Hematopoietic multipotent progenitor cell treated with erythropoietin and hydrocortisone succinate and interleukin-3 and kit ligand, for 6 days (in vitro differentiated cells): ENCODE measurements at places on chromosomes 2 and 18.
A peak's percentile ranks its signal among the peaks of the same experiment; 100 is the strongest.

DNA sequence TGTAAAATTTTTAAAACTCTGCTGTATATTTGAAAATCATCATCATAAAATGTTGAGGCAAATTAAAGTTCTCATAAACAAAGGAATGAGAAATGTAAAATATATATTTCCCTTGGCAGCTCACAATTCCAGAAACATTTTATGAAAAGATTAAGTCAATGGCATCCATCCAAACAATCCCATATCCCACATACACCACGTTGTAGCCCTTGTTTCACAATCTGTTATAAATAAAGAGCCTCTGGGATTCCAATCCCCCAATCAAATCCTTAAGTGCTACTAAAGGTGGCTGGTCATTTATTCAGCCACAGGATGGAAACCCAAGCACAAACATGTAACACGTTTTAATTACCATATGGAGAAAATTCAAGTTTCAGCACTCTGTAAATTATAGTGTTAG, 51.7 kb downstream of the GFPT1 start:
- no peak for DNase-seq

DNA sequence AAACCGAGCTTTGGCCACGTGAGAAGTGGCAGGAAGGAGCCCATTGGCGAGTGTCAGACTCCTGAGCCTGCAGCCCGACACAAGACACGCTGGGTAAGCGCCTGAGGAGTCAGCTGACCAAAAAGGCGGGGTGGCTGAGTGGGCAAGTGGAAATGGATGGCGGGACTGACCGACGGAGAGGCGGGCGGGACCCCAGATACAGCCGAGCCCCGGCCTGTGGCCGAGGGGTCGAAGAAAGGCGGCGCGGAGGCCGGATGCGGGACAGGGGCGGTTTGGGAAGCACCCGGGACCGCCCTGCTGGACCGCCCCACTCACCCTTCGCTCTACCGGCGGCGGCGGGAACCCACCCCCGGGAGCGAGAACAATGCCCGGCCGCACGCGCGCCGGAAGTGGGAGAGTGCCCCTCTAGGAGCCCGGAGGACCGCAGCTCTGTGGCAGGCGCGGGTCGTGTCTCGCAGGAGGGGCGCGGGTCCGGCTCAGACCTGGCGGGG, 22.8 kb downstream of the ZSCAN30 start:
- peak; percentile 71 for DNase-seq

GRCh38 chr2:225288986-225289385, 110.5 kb upstream of the NYAP2 start:
- no peak for DNase-seq

- DNase-seq: no peak
Measured at GRCh38 chr2:68157002-68157401, 686 bp upstream of the PNO1 start.

GRCh38 chr2:179261151-179261825, 3.3 kb downstream of the SESTD1 start:
- DNase-seq: no peak
